ENCODE measurements at places on chromosomes 1 and 21.

- peak; percentile 79 for DNase-seq
Observed at GRCh38 chr21:45768011-45768739, 124.7 kb downstream of the PCBP3 start.

DNA sequence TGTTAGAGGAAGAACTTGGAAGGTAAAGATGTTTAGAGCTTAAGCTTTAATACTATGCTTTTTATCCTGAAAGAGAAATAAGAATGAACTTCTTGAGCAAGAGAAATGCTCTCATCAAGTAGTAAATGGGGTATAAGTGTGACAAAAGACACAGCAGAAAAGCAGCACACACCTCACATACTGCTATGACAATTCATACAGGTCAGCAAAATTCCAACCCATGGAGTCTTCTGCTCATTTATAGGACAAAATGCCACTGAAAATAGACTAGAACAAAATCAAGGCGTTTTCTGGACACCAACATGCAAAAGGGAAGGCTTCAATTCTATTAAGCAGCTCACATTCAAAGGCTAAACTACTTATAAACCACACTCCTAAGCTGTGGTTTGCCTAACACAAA is 61.2 kb downstream of the EYA3 start:
- no peak for DNase-seq

- DNase-seq: no peak
Observed at GRCh38 chr1:153976819-153977249, 640 bp downstream of the JTB start.

DNA sequence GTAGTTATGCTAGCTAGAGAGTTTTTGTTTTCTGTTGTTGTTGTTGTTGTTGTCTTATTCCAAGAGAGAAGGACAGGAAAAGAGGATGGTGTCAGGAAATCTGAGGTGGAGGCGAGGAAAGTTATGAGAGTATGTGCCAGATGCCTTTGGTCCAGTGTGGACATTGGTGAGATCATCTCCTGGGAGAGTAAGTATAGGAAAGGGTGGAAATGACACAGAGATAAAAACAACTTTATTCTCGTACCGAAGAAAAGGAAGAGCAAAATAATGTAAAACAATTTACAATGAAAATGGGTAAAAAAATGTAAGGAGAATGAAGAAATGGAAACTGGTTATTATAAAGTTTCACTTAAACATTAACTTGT is 97.4 kb upstream of the ADGRL2 start:
- DNase-seq: no peak

DNA sequence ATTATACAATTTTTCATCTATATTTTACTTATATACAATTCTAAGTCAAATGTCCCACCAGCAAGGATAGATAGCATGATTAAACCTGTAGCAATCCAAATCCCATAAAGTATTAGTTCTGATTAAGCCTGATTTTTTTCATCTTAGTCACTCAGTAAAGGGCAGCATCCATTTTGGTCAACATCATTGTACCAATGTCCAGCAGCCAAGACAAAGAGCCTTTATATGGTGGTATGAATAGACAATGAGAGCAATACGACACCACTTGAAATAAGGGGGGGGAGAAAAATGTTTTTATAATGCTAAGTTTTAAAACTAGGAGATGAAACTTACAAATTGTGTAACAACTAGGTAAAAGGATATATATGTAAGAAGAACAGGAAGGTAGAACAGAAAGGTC is 7.4 kb downstream of the ZNF644 start:
- DNase-seq: no peak

DNA sequence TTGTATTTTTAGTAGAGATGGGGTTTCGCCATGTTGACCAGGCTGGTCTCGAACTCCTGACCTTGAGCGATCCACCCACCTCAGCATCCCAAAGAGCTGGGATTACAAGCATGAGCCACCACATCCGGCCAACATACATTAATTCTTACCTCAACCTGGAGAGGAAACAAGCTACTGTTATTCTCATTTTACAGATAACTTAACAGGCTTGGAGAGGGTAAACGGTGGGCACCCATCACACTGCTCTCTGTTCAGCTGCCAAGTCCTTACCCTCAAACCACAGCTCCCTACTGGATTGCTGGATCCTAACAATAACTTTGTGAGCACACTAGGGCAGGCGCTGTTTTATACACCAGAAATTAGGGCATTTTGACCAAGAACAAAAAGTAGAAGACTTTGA is 93.6 kb upstream of the BARHL2 start:
- no peak for DNase-seq

DNA sequence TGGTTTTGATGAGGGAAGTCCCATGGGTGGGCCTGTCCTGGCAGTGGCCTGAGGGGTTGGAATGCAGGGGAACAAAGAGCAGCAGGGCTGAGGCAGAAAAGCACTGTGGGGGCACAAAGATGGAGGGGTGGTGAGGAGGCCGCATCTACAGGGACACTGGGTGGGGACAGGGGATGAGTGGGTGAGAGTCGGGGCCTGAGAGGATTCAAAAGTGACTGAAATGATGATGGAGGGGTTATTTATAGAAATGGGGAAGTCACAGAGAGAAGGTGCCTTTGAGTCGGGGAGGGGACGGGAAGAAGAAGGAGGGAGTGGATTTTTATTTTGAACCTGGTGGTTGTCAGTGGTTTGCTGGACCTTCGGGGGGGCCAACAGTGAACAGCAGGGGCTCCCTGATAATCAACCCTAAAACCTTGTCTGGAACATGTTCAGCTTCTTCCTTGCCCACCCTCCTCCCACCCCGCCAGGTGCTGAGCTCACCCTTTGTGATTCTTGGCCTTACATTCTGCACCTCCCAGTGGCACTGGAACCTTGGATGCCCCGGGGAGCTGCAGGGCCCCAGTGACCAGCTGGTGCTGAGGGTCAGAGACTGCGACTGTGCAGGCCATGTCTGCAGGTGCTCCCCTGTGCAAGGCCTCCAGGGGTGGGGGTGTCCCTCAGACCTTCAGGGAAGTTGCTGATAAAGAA is 42.9 kb downstream of the IER5 start:
- no peak for DNase-seq
